ENCODE measurements at places on chromosomes 3 and 15.

DNA sequence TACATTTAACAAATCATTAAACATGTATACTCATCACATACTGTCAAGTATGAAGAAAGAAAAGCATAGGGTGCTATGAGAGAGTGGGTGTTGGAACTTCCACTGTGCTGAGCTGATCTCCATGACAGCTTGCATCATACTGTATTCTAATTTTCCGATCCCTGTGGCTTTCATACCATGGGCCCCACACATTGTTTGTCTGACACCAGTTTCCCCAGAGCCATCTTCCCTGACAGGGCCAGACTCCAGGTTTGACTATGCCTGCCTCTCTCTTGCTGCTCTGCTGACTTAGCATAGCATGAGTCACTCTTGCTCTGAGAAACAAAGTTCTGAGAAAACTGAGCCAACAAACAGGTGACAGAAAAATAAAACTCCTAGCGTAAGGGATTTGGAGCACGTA, 37.0 kb upstream of the CASR start:
- no peak for DNase-seq

DNA sequence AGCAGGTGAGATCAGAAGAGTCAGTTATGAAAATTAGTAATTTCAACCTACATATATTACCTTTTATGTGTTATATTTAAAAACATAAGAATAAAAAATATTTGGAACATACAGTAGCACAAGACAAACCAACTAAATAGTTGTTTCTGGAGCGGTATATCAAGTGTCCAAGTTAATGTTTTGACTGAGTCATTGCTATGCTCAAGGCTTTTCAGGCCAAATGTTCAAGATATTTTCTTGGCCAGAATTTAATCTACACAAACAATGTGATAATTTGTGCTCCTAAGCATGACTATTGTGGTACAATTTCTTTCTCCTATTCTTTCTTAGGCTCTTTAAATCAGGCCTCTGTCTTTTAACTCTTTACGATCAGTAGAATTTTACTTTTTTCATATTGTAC, 412.4 kb downstream of the RAP2B start:
- no peak for DNase-seq

DNA sequence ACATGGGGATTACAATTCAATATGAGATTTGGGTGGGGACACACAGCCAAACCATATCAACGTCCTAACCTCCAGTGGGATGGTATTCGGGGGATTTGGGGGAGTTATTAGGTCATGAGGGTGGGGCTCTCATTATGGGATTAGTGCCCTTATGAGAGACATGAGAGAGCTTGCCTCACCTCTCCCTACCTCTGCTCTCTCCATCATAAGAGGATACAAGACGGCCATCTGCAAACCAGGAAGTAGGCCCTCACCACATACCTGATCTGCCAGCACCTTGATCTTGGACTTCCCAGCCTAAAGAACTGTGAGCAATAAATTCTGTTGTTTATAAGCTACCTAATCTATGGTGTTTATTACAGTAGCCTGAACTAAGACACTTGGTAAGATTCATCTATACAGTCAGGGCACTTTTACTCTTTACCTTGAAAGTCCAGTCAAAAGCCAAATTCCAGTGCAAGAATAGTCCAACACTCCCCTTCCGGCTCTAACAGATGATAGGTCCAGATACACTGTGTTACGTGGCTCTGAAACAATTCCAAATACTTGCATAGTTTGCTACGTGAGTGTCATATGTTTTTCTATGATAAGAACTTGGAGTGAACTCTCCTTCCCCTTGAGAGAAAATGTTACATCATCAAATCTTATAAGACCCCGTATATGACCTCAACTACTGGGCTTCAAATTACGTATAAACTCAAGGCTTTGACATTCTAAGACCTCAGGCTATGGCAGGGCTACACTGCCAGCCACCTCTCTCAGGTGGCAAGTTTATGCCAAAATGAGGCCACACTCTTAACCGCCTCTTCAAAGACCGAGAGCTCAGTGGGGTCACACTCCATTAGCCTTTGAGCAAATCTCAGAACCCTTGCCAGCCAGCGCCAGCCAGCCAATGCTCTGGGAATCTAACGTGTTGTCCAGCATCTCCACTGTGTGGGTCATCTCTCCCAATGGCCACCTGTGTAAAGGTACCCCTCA, 129.9 kb downstream of the XXYLT1 start:
- DNase-seq: no peak

DNA sequence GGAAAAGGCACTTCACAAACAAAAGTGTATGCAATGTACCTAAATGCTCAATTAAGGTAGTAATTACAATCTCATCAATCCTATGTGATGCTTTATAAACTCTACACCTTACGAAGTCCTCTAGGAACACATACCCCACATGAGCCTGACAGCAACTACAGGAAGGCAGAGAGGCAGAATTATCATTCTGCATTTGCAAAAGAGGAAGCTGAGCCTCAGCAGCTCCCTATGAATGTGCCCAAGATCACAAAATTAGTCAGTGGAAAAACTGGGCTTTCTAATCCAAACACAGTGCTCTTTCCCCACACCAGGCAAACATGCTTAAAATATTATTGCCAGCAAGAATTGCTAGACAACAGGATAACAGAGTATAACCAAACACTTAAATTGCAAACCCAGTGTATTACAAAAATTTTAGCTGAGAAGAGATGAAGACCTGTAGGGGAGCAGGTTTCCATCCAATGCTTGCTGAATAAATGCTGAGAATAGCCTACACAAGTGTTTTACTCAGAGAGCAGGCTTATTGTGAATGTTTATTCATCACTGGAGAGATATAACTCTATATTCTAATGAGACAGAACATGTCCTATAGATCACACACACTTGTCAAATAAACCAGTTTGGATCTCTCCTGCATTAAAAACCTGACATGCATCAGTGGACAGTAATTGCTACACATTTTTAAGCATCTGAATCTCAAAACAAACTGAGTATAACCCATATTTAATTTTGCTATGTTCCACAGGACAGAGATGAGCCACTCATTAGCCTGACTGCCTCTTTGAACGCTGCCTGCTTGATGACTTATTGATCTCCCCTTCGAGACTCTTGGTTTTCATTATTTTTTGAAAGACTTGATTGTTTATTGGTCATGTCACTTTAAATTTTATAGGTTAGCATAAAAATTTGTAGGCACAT, 62.2 kb downstream of the PLCH1 start:
- no peak for DNase-seq

DNA sequence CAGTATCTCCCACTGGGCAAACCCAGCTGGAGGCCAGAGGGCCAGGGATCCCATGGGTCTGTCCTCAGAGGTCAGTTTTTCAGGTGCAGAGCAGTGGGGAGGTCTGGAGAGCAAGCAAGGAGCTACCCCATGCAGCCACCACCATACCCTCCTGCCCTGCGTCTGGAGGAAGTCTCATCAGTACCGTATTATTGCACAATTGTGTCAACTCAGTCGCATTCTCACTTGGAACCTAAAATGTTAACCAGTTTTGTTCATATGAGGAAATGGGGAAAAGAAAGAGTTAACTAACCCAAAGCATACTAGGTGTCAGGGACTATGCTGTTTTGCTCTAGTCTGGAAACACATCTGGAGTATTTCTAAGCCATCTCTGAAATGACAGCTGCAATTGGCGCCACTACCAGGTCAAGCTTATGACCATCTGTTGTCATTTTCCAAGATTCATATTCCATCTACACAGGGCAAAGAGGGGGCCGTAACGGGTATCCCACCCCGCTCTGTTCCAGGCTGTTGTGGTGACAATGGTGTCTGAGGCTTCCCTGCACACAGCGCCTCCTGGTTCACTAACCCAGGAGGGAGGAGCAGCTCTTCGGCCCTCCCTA, 16.9 kb upstream of the APBA2 start:
- DNase-seq: no peak
